Astrocyte of the hippocampus (primary cell): ENCODE measurements at places on chromosomes 3 and 15.

- DNase-seq, result no peak
Measured at GRCh38 chr3:58754074-58754473, 87.5 kb upstream of the FAM3D start.

DNA sequence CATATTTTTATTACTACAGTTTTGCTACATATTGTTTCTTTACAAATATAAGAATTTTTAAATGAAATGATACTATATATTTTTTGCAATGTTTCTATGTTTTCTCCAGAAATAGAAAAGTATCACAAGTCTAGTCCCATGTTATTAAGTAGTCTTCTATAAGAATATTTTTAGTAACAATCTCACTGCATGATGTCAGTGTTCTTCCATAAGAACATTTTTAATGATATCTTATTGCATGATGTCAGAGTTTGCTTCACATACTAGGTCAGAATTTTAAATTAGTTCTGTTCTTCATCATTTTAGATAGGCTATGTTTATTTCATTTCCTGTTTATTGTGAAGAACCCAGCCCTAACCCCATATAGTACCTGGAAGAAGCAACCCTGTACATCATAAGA is 265.3 kb upstream of the IL12A start:
- no peak for DNase-seq

DNA sequence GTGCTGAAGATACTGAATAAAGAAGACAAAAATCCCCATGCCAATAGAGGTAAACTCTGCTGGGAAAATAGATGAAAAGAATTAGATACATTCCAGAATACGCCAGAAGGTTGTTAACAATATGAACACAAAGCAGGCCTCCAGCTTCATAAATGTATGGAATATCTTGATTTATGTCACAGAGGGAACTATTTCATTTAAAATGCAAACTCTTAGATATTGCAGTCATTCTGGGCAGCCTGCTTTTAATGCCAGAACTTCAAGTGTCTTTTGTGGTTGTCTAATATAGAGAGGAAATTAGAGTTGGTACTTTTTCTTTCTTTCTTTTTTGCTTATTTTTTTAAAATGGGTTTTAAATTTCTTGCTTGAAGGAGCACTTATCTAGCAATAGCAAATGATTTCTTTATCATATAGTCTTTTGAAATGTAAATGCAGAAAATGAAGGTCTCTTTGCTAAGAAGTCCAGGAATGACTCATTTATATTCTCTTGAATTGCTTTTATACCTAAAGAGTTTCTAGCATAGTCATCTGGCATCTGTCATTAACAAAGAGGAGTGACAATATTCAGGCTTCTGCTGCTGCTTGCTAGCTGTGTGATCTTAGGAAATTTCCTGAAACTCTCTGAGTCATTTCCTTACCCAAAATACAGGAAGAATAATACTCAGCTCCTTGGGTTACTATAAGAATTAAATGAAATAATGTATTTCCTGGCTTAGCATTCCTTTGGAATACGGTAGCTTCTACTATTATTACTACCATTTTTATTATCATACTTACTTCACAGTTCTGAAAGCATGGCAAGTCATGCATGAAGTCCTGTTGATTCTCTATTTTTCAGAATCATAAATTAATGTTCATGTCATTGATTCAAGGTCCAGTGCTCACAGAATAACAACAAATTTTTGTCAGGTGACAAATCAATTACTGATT is 527.6 kb downstream of the DIPK2A start:
- DNase-seq, result no peak

- no peak for DNase-seq
Measured at GRCh38 chr3:42130329-42131070, 39.3 kb downstream of the TRAK1 start.

DNA sequence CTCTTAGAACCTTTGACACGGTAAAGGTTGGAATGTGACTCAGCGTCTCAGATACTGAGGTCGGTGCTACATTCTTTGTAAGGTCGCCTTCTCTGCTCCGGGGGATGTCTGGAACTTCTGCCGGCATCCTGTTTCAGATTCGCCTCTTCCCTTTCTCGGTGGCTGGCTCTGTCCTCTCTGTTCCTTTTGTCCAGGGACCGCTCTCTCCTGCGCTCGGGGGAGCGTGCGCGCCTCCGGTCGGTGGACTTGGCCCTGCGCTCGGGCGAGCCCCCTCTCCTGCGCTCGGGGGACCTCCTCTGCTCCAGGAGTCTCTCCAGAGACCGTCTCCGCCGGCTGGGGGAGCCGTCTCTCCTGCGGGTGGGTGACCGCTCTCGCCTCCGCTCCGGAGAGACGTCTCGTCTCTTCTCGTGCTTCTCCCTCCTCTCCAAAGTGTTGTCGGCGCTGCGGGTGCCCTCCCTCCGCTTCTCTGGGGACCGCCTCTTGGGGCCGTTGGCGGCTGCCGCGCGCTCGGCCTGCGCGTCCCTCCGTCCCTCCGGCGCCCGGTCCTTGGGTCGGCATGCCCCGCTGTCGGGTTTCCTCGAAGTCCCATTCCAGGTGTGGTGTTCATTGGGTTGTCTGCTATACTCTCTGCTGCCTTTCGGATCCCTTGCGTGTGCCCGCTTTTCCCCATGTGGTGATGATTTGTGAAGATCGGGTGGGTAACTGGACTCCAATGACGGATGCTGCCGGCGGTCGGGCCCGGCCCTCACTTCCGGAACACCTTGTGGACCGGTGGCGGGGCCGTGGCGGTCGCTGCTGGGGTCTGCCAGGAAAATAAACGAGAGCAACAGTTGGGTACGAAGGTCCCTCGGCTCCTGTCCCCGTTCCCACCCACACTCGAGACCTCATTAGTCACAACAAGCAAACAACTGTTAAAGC is 668.8 kb upstream of the ADAMTS9 start:
- DNase-seq, result no peak

DNA sequence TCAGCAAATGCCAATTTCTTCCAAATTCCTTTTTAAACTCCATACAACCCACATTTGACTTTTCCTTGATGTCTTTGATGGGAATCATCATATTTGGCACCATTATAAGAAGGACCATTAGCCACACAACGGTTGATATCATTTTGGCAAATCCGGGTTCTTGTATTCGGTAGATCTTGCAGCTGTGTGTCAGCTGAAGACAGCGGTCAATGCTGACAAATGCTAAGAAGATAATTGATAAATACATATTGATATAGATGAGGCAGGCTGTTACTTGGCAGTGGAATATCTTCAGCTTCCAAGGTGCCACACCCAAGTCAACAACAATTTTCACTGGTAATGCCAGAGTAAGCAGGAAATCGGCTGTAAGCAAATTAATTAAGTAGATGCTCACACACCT is 4.2 kb downstream of the GPR171 start:
- no peak for DNase-seq

DNA sequence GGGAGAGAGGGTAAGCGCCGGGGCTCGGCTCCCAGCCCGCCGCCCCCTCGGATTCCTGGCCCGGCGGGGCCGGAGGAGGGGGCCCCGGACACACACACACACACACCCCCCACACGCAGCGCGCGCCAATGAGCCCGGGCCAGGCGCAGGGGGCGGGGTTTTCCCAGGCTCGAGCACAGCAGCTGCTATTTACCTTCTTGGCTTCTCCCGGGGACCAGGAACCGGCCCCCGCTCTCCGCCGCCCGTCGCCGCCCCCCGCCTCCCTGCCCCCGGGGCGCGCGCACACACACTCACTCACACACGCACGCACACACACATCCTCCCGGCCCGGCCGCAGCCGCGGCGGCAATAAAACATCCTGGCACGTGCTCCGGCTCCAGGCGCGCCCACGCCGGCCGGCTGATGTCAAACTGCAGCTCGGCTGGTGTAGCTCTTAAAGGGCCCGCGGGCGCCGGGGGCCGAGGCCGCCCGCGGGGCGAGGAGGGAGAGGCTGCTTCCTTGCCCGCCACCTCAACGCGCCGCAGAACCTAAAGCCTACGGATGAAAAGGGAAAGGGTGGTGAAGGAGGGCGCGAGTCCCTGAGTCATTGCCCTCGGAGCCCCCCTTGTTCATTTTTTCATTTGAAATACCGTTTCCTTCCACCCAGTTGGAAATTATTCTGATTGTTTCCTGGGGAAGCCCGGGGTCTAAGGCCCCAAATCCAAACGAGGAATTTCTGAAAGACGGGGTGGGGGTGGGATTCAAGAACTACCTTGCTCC is 1.0 kb upstream of the HES1 start:
- DNase-seq, result peak; percentile 98

DNA sequence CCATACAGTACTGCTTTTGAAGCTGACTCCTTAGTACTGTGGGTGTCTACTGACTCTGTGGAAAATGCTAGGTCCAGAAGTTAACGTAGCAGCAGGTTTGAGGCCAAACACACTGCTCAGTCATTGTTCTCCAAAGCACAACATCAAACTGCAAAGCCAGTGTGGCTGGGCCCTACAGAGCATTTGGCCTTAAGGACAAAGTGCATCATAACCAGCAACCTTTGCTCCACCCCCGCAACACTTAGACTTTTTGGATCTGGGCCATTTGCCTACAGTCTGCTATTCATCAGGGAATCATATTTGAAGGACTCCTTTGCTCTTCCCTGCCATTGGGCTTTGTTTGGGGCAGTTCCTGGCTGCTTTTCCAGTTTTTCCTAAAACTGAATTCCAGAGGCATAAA is 43.1 kb upstream of the ARL6 start:
- no peak for DNase-seq

- DNase-seq, result no peak
Measured at GRCh38 chr3:120636795-120637401, 40.8 kb downstream of the NDUFB4 start.

- no peak for DNase-seq
Measured at GRCh38 chr3:140545197-140545596, 132.7 kb upstream of the TRIM42 start.

- DNase-seq, result no peak
Measured at GRCh38 chr3:193882091-193882490, 253.9 kb upstream of the HES1 start.

- DNase-seq, result no peak
Measured at GRCh38 chr15:77292969-77293558, 126.8 kb downstream of the PEAK1 start.

GRCh38 chr15:81133782-81134461 is at the start of gene CFAP161:
TSS of gene CFAP161 (plus strand) at chr15:81134270. CDS start at chr15:81134330, 60 bp downstream.
- DNase-seq, result peak; percentile 80
